ENCODE measurements at places on chromosomes 16 and 17. TPM values are rescaled to one million over a fixed set of nuclear protein-coding genes. Genes with fewer than 3 reads are reported as not detected.

GRCh38 chr16:4263504-4264436 lies 9.1 kb downstream of the TFAP4 start:
- no peak overlapping the region for H3K27ac ChIP-seq
- peak; percentile 79 for DNase-seq
- no peaks in the 10 kb centered on the region for H3K4me1 ChIP-seq
- no peak overlapping the region for H3K4me3 ChIP-seq

DNA sequence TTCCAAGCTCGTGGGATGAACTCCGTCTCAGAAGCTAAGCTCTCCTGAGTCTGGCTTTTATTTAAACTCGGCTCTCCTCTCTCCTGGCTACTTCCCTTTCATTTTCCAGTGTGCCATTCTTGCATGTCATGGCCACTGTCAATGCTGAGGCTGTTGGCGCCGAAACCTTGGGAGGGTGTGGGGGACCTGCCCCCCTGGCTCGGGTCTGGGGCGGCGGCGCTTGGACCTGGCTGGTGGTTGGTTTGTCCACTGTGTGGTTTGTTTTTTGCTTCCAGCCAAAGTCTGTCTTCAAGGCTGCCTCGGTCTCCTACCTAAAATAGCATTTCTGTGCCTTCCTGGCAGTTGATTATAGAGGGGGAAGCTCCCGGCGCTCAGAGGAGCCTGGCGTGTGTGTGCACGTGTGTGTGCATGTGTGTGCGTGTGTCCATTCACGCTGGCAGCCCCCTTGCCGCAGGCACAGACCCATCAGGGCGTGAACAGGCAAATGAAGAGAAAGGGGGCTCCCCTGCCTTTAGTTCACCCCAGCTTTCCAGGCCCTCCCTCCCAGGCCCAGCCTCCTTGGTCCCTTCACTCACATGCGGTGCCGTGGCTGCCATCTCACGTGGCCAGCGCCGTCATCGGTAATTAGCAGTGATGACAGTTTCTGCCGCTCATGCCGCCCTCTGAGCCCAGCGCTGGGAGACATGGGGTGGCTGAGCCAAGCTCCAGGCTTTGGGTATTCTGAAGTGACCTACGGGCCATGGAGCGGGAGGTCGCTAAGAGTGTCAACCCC lies 179.9 kb downstream of the SEC14L1 start:
- H3K4me3 ChIP-seq: peak overlapping the region; percentile 44
- H3K27ac ChIP-seq: peak overlapping the region; percentile 85
- no peaks in the 10 kb centered on the region for H3K36me3 ChIP-seq
- H3K27me3 ChIP-seq: no peaks in the 10 kb centered on the region
- H3K4me1 ChIP-seq: peaks cover 2% of the 10 kb centered on the region
- DNase-seq: peak; percentile 88

- no peak for DNase-seq
- no peaks in the 10 kb centered on the region for H3K36me3 ChIP-seq
- no peak overlapping the region for H3K27ac ChIP-seq
- peaks cover under 1% of the 10 kb centered on the region for H3K4me1 ChIP-seq
- no peak overlapping the region for H3K4me3 ChIP-seq
These were observed 109.9 kb upstream of the TBX2 start for GRCh38 chr17:61289408-61290385.

DNA sequence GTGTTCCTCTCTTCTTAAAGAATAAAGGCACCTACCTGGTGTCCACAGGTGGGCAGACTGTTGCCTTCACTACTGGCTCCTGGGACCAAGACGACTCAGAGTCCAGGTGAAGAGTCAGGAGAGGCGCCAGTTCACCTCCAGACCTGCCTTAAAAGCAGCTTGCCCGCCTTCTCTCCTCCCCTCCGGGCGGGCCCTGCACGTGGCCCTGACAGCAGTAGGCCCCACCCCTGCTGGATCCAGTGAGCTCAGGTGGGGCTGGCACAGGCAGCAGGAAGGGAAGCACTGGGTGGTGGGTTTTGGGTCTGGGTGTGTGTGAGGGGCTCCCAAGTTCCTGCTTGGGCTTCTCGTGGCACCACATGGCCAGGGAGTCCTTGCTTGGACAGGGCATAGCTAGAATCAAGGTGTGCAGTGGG lies at the start of gene TNS4:
TNS4 (minus strand) TSS at position 125 of the 413 bp plus-strand sequence. CDS start 5,198 bp downstream, outside the sequence.
- no peak within 1 kb of the TSS for H3K27ac ChIP-seq
- no peaks in the 10 kb centered on the region for H3K27me3 ChIP-seq
- DNase-seq: peak; percentile 60
- H3K4me3 ChIP-seq: no peak within 1 kb of the TSS

DNA sequence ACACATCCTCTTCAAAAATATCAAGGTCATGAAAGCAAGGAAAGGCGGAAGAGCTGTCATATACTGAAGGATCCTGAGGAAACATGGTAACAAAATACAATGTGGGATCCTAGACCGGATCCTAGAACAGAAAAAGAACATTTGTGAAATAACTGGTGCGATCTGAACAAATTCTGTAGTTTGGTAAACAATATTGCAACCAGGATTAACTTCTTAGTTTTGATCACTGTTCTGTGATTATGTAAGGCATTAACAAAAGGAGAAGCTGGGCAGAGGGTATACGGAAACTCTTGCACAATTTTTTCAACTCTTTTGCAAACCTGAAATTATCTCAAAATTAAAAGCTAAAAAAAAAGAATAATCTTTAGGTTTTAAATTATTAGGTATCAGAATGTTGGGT lies 109.7 kb downstream of the TRIM37 start:
- no peaks in the 10 kb centered on the region for H3K27me3 ChIP-seq
- H3K4me1 ChIP-seq: no peaks in the 10 kb centered on the region
- peaks cover 1% of the 10 kb centered on the region for H3K36me3 ChIP-seq

DNA sequence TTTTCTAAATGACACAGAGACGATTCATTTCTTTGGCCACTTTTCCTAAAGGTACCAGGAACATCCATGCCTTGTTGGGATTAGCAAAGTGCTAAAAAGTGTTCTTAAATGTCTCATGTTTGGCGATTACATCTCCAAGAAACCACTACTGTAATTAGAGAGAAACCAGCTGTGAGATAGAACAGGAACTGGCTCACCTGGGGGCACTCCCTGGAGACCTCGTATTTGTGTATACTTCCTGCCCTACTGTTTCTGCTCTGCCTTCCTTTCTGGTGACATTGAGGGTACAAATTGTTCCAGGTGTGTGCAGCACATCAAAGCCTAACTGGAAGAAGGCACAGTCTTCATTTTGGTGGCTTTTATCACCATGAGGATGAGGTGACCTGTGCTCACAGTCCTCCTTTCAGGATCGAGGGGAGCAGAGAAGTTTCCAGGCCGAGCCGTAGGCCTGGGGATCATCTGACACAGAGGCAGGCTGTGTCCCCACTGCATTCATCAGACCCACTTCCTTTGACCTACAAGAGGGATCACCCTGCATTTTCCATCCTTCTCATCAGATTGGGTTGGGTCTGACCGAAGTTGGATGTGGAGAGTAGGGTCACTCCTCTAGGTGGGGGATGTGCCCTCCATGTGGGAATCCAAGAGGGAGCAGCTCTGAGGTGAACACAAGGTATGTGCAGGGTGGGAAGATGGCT lies 23.7 kb downstream of the CCL4 start:
- H3K36me3 ChIP-seq: no peaks in the 10 kb centered on the region
- no peak for DNase-seq
- no peaks in the 10 kb centered on the region for H3K4me1 ChIP-seq
- no peak overlapping the region for H3K4me3 ChIP-seq
- H3K27ac ChIP-seq: no peak overlapping the region

DNA sequence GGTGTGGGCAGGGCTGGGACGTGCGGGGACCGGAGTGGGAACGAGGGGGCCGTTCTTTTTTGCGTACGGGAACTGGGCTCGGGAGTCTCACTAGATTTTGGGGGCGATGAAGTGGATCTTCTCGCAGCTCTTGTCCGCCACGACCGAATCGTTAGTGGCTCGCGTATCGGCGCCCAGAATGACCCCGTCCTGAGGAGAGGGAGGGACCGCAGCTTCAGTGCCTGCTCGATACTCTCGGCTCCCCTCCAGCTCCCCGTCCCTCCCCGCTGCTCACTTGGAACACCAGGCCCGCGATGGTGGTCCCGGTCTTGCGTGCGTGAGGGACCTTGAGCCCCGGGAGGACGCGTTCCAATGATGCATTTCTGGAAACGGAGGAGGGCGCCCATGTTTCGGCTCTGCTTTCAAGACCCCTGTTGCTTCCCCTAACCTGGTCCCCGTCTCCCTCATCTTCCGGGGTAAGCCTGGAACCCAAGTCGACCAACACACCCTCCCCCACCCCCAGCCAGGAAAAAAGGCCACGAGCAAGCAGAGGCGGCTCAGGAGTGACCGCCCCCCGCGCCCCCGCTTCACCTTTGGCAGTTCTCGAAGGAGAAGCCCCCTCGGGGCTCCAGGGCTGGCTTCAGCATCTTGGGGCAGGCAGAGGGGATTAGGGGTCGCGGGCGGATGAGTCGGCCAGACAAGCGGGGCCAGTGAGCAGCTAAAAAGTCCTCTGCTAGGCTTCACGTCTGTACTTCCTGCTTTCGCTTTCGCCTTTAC lies at the start of gene PSMB10:
PSMB10 (minus strand) TSS at position 727 of the 756 bp plus-strand sequence; CDS start at position 626, 101 bp downstream.
- H3K27me3 ChIP-seq: no peaks in the 10 kb centered on the region
- H3K36me3 ChIP-seq: peaks cover 2% of the 10 kb centered on the region
- H3K27ac ChIP-seq: peak within 1 kb of the TSS; percentile 18
- peak within 1 kb of the TSS; percentile 58 for H3K4me3 ChIP-seq

DNA sequence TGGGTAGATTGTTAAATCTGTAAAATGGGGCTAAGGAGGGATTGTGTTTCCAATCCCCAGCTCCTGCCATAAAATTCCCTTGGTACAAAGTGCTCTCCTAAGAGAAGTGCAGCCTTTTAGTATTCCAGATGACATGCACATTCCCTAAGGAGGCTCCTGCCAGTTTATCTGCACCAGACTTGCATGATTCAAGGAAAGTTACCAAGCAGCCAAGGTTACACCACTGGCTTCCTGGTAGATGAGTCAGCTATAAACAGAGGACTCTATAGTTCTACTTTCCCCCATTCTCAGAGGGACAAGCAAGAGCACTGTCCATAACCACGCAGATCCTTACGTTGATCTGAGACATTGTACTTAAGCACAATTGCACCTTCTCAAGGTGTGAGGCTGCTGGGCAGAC lies 1.9 kb downstream of the CALB2 start:
- H3K4me3 ChIP-seq: no peak overlapping the region
- H3K27ac ChIP-seq: no peak overlapping the region
- no peaks in the 10 kb centered on the region for H3K4me1 ChIP-seq
- no peak for DNase-seq

GRCh38 chr16:88287219-88287618 lies 95.5 kb upstream of the ZNF469 start:
- H3K27ac ChIP-seq: no peak overlapping the region
- no peaks in the 10 kb centered on the region for H3K4me1 ChIP-seq

DNA sequence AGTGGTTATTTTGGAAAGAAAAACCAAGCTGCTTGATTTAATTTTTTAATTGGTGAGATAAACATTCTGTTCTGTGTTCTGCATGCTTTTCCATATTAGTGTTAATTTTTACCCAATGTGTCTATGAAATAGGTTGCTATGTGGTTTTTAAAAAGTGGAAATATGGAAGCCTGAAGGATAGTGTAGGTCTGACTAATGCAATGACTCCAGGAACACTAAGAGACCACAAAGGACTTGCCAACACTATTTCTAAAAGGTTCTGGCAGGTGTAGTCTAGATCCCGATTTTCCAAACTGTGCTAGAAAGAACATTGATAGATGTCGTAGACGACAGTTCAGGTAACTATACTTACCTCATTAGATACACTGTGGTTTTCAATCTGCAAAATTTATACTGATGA lies 877.4 kb upstream of the GOT2 start:
- no peak for DNase-seq
- no peaks in the 10 kb centered on the region for H3K27me3 ChIP-seq
- no peaks in the 10 kb centered on the region for H3K36me3 ChIP-seq
- H3K4me3 ChIP-seq: no peak overlapping the region
- H3K4me1 ChIP-seq: no peaks in the 10 kb centered on the region

GRCh38 chr17:15364615-15365014 lies 23.2 kb upstream of the TEKT3 start:
- no peak overlapping the region for H3K4me3 ChIP-seq
- no peaks in the 10 kb centered on the region for H3K4me1 ChIP-seq
- no peaks in the 10 kb centered on the region for H3K27me3 ChIP-seq
- no peak overlapping the region for H3K27ac ChIP-seq

DNA sequence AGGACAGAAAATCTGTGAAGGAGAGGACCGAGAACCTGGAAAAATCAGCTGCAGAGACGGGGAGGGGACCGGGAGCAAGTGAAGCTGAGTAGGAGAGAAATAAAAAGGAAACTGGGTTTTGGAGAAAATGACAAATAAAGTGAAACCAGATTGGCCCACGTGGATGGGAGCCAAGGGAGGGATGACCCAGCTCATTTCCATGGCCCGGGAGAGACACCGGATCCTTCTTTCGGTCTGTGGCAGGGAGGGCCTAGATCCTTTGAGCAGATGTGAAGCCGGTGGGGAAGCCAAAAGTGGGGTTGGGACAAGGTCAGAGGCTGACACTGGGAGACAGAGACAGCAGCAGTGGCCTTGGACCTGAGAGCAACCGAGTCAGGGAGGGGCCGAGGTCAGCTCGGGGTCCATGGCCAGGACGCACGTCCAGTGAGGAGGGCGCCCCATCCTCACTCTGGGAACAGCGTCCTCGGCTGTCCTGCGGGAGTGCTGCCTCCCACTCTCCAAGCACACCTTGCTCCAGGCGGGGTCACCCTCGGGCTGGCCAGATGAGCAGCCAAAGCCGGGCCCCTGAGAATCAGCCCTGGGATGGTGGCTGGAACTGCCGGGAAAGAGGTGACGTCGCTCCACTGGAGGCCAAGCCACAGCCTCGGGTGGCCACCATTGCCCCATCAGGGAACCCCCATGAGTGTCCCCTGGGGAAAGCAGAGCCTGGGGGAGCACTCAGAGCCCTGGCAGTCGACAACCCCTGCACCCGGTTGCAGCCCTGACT lies 50.8 kb upstream of the CDR2 start:
- no peaks in the 10 kb centered on the region for H3K27me3 ChIP-seq
- H3K36me3 ChIP-seq: peaks cover 5% of the 10 kb centered on the region
- no peak overlapping the region for H3K4me3 ChIP-seq
- H3K27ac ChIP-seq: peak overlapping the region; percentile 16
- H3K4me1 ChIP-seq: no peaks in the 10 kb centered on the region
- DNase-seq: peak; percentile 78

DNA sequence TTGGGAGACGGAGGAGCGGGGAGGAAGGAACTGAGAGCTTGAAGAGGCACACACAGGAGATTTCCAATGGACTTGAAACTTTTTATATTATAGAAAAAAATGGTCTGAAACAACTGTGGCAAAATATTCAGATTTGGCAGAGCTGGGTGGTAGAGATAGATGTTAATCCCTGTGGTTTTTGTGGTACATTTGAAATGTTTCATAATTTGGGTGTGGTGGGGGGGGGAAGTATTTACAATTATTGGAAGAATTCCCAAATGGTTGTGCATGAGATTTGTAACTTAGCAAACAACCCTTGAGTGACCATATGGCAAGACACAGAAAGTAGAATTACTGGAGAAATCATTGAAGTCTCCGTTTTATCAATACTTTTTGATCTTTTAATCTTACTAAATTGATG lies 588.8 kb upstream of the PSMD7 start:
- H3K4me1 ChIP-seq: peaks cover 2% of the 10 kb centered on the region
- no peaks in the 10 kb centered on the region for H3K27me3 ChIP-seq
- H3K4me3 ChIP-seq: no peak overlapping the region
- no peaks in the 10 kb centered on the region for H3K36me3 ChIP-seq
- DNase-seq: no peak

Gene VAT1L
- total RNA-seq: 18.7 TPM

Gene KRT12
- total RNA-seq: not detected

Gene SLC38A8
- total RNA-seq: not detected

Gene ZNF747
- total RNA-seq: 9.1 TPM

Gene TMC8
- 14.4 TPM for total RNA-seq

Gene EVI2B
- 16.9 TPM for total RNA-seq

Gene TEDC2
- 0.84 TPM for total RNA-seq
